Esophagus muscularis mucosa (tissue), 4 donors: ENCODE measurements at places on chromosomes 13 and 19. TPM values are rescaled to one million over a fixed set of nuclear protein-coding genes. Genes with fewer than 3 reads are reported as not detected.

DNA sequence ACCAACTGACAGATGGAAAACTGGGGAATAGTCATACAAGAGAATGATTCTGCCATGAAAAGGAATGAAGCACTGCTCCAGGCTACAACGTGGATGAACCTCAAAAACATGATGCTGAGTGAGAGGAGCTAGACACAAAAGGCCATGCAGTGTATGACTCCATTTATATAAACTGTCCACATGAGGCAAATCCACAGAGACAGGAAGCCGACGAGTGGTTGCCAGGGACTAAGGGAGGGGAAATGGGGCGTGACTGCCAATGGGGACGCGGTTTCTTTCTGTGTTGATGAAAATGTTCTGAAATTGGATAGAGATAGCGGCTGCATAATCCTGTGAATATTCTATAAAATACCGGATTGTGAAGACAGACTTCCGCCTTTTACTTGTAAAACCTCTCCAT, 10.2 kb downstream of the SMIM7 start:
- H3K36me3 ChIP-seq = peaks cover 56% of the 10 kb centered on the region
- H3K4me1 ChIP-seq = peaks cover 5% of the 10 kb centered on the region
- no peak overlapping the region for H3K4me3 ChIP-seq
- peak overlapping the region; percentile 13 for H3K27ac ChIP-seq
- no peaks in the 10 kb centered on the region for H3K27me3 ChIP-seq

DNA sequence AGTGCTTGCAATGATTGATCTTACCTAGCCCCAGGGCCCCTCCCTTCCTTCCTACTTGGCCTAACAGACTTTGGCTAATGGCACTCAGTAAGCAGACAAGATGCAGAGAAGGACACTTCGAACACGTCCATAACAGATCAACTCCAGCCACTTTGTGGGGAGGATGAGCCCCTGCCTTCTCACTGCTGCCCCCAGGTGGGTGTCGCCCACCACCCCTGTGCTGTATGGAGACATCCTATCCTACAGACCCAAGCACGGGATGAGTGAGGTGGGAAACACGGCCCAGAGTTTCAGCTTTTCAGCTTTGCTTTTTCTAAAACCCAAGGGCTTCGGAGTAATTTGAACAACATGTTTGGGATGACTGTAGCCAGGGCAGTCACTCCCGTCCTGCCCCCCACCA, 5.5 kb downstream of the SLC7A1 start:
- peaks cover 9% of the 10 kb centered on the region for H3K4me1 ChIP-seq
- H3K36me3 ChIP-seq = no peaks in the 10 kb centered on the region
- H3K4me3 ChIP-seq = no peak overlapping the region
- peak overlapping the region; percentile 3 for H3K27ac ChIP-seq
- H3K27me3 ChIP-seq = no peaks in the 10 kb centered on the region
- DNase-seq = no peak

- DNase-seq = peak; percentile 85
- no peaks in the 10 kb centered on the region for H3K27me3 ChIP-seq
- H3K36me3 ChIP-seq = peaks cover 10% of the 10 kb centered on the region
- no peak overlapping the region for H3K4me3 ChIP-seq
Observed at GRCh38 chr13:113586661-113587479, 2.3 kb downstream of the TFDP1 start.

- H3K4me3 ChIP-seq = no peak overlapping the region
- H3K4me1 ChIP-seq = no peaks in the 10 kb centered on the region
- H3K27me3 ChIP-seq = no peaks in the 10 kb centered on the region
Observed at GRCh38 chr19:47680858-47681332, 32.3 kb upstream of the EHD2 start.

GRCh38 chr19:1507763-1508506, 4.9 kb downstream of the ADAMTSL5 start:
- peaks cover 18% of the 10 kb centered on the region for H3K4me1 ChIP-seq
- no peaks in the 10 kb centered on the region for H3K36me3 ChIP-seq
- peak overlapping the region; percentile 49 for H3K4me3 ChIP-seq
- DNase-seq = peak; percentile 98
- peaks cover 76% of the 10 kb centered on the region for H3K27me3 ChIP-seq

DNA sequence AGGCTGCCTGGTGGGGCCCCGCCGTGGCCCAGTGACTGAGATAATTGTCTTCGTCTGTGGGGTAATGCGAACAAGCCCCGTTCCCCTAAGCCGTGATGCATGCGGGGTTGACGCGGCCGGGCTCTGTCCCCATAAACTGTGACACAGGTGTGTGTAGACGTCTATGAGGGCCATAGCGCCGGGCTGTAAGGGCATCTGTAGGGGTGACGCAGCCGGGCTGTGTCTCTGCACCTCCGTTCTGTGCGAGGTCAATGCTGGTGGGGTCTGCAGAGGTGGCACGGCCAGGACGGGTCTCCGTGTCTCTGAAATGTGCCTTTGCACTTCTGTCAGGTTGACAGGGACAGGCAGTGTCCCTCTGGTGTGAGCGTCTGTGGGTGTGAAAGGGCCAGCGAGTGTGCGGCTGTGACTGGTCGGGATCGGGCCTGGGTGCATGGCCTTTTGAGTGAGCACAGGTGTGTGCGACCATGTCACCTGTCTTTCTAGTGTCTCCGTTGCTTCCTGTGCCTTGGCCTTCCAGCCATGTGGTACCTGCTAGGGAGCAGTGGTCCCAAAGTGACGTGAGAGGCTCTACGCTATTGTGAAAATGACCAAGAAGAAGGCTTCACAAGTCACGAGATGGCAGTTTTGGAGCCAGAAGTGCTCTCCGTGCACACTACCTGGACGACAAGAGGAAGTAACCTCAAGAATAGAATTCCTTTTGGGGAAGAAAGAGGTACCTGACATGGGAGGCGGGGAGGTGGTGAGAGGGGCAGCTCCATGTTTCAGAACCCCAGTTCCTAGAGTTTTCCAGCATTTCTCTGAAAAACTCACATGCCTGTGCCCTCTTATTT, 16.4 kb upstream of the ZNF331 start:
- no peaks in the 10 kb centered on the region for H3K36me3 ChIP-seq
- peak overlapping the region; percentile 92 for H3K27ac ChIP-seq
- H3K4me3 ChIP-seq = peak overlapping the region; percentile 55
- H3K4me1 ChIP-seq = peaks cover 15% of the 10 kb centered on the region
- no peak for DNase-seq
- no peaks in the 10 kb centered on the region for H3K27me3 ChIP-seq

DNA sequence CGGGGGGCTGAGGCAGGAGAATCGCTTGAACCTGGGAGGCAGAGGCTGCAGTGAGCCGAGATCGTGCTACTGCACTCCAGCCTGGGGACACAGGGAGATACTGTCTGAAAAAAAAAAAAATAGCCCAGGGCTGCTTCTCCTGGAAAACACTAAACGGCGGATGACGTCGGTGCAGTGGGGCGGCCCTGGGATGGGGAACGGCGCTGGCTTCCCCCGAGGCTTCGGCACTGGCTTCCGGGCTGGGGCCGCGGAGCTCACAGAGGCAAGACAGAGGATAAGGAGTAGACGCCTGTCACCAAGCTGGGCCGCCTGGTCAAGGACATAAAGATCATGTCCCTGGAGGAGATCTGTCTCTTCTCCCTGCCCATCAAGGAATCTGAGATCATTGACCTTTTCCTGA, 5.0 kb downstream of the PRSS57 start:
- DNase-seq = no peak
- H3K27ac ChIP-seq = no peak overlapping the region
- no peaks in the 10 kb centered on the region for H3K27me3 ChIP-seq
- H3K4me3 ChIP-seq = no peak overlapping the region

GRCh38 chr13:49733181-49733951, 42.1 kb upstream of the EBPL start:
- H3K36me3 ChIP-seq = peaks cover 26% of the 10 kb centered on the region
- no peaks in the 10 kb centered on the region for H3K4me1 ChIP-seq
- no peaks in the 10 kb centered on the region for H3K27me3 ChIP-seq
- no peak overlapping the region for H3K4me3 ChIP-seq
- no peak overlapping the region for H3K27ac ChIP-seq

DNA sequence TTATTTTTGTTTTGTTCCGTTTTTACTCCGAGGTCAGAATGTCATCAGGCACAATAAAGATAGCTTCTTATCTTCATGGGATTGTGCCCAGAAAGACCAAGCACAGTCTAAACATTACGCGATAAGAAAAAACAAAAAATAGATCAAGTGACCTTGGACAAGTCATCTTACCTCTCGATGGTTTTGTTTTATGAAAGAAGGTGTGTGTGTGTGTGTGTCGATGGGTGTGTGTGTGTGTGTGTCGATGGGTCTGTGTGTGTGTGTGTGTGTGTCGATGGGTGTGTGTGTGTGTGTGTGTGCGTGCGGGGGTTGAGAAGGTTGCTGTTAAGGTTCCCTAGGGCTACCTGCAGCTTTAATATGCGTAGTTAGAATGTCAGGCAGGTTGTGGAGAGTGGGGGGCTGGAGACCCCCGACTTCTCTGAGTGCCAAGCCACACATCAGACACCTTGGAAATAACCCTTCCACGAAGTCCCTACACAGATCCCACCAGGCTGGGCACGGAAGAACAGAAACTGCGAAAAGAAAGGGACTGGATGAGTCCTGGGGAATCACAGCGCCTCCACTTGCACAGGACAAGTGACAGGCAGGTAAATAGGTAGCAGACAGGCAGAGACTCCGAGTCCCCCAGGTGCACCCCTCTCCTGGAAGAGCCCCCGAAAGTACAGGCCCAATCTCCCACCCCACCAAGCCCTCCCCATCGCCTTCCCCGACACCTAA, 458 bp upstream of the ATP8A2 start:
- no peak for DNase-seq
- peak overlapping the region; percentile 43 for H3K4me3 ChIP-seq
- peaks cover 15% of the 10 kb centered on the region for H3K27me3 ChIP-seq
- no peaks in the 10 kb centered on the region for H3K36me3 ChIP-seq
- H3K4me1 ChIP-seq = no peaks in the 10 kb centered on the region

GRCh38 chr19:46745521-46746280, at the start of gene FKRP:
Gene FKRP, plus strand, starts transcription at chr19:46746057. Its CDS starts 9,394 bp downstream, at chr19:46755451.
- peaks cover 34% of the 10 kb centered on the region for H3K4me1 ChIP-seq
- peak within 1 kb of the TSS; percentile 96 for H3K27ac ChIP-seq
- peak within 1 kb of the TSS; percentile 83 for H3K4me3 ChIP-seq
- H3K36me3 ChIP-seq = peaks cover 24% of the 10 kb centered on the region
- no peak for DNase-seq
- H3K27me3 ChIP-seq = no peaks in the 10 kb centered on the region

DNA sequence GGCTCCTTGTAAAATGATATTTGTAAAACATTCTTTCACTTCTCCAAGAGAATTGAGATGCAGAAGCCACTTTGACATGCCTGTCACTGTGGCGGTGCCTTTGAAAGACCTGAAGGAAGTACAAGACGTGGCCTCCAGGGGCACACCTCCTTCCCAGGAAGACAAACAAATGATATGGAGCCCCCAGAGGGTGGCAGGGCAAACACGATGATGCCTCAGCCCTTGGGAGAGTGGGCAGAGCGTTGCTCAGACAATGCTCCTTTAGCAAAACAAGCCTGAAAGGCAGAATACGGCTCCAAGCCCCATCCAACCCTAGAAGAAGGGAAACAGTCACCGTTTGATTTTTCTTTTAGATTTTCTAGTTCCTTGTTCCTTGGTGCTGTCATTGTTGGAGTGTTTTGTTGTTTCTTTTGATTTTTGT, 9.2 kb upstream of the ATP12A start:
- H3K36me3 ChIP-seq = no peaks in the 10 kb centered on the region
- no peak overlapping the region for H3K4me3 ChIP-seq
- H3K27ac ChIP-seq = no peak overlapping the region
- H3K4me1 ChIP-seq = peaks cover 14% of the 10 kb centered on the region

GRCh38 chr19:40736661-40737060, 13.6 kb downstream of the ACTMAP start:
- no peak for DNase-seq
- no peak overlapping the region for H3K27ac ChIP-seq
- no peak overlapping the region for H3K4me3 ChIP-seq
- peaks cover 91% of the 10 kb centered on the region for H3K36me3 ChIP-seq
- no peaks in the 10 kb centered on the region for H3K27me3 ChIP-seq

- DNase-seq = no peak
- H3K27ac ChIP-seq = no peak overlapping the region
- peaks cover 18% of the 10 kb centered on the region for H3K36me3 ChIP-seq
Observed at GRCh38 chr13:77213644-77214043, 113.2 kb downstream of the MYCBP2 start.

DNA sequence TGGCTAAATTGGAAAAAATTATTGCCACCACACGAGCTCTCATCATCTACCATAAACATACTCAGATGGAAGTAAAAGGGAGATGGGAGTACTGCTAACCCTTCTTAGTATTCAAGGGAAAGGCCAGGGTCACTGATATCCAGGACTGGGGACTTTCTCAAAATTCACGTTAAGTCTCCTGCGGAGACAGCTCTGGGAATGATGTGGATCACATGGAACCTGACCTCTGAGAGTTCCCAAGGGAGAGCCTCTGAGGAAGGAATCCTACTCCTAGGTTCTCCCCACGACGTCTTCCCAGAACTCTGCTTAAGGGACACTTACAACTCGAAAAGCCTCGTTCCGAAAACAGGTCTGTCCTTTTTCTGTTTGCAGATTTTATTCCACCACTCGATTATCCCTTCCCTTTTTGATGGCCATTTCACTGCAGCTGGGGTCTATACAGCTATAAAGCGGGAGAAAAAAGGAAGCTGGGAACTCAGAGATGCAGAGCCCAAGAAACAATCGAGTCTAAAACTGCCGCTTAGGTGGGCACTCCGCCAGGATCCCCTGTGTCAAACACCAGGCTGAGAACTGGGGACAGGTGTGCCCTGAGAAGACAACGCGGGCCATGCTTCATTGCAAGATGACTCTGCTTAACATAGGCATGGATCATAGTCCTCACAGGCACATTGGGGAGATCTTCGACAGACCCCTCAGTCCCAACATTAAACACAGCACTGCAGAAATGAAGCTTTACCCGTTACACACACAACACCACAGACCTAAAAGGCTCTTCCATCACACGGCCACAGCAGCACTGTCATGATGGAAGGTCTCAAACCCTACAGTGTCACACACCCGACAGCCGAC, 823 bp upstream of the ZNF567 start:
- peaks cover 37% of the 10 kb centered on the region for H3K36me3 ChIP-seq
- H3K27me3 ChIP-seq = no peaks in the 10 kb centered on the region
- no peak for DNase-seq
- peak overlapping the region; percentile 79 for H3K4me3 ChIP-seq
- H3K27ac ChIP-seq = peak overlapping the region; percentile 77

Gene FXYD1
- total RNA-seq = 78.9 TPM

Gene VSTM2B
- total RNA-seq = not detected

Gene GET3
- 53.5 TPM for total RNA-seq

Gene LILRA5
- 1.6 TPM for total RNA-seq

Gene RASL11A
- total RNA-seq = 98.9 TPM

Gene RASIP1
- 21.9 TPM for total RNA-seq
